ENCODE measurements at places on chromosomes 2 and 18.

DNA sequence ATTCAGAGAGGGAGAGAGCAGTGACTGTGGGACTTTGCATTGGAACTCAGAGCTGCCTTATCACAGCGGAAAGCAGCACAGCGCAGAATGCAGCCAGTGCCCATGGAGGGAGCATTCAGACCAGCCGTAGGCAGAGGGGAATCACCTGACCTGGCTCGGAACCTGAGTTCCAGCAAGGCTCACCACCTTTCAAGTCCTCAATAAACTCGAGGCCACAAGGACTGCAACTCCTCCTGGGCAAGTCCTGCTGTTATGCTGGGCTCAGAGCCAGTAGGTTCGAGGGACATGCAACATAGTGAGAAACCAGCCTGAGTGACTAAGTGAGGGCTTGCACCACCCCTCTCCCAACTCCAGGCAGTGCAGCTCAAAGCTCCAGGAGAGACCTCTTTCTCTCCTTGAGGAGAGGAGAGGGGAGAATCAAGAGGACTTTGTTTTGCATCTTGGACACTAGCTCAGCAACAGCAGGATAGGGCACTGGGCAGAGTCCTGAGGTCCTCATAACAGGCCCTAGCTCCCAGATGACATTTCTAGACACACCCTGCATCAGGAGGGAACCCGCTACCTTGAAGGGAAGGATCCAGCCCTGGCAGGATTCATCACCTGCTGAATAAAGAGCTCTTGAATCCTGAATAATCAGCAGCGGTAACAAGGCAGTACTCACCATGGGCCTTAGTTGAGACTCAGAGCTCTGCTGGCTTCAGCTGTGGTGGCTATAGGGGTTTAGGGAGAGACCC lies 136.8 kb upstream of the OTOS start:
- no peak for DNase-seq

GRCh38 chr18:11868230-11868629 lies 17.0 kb downstream of the CHMP1B start:
- DNase-seq = no peak

DNA sequence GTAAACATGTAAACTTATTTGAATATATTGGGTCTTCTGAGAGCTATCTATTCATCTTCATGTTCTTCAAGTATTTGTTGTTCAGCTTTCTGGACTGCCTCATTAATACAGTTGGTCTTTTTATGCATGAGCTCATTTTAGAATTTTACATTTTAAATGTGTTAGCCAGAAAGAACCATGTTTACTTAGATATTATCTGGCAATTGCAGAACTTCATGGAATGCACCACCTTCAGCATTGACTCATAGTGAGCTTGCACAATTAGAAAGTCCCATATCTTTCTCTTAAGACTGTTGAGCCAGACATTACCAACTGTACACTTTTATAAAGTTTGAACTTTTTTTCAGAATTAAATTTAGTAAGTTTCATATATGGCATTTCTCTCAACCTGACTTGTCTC lies 536.7 kb downstream of the RIT2 start:
- no peak for DNase-seq

DNA sequence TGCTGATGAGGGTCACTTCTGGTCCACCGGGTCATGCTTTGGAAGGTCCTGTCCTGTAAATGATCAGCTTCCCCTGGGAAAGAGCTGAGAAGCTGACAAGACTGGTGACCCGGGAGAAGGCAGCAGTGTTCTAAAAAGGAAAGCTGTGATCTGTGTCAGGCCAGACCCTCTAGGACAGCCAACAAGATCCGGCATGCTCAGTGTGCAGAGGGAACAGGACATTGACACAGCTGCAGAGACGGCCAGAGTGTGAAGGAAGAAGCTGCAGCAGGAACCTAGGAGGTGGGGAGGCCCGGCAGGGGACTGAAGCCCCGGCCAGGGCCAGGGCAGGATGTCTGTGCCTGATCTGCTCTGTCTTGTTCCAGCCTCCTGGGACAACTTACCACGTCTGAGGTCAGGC lies 372.7 kb upstream of the ID2 start:
- no peak for DNase-seq

DNA sequence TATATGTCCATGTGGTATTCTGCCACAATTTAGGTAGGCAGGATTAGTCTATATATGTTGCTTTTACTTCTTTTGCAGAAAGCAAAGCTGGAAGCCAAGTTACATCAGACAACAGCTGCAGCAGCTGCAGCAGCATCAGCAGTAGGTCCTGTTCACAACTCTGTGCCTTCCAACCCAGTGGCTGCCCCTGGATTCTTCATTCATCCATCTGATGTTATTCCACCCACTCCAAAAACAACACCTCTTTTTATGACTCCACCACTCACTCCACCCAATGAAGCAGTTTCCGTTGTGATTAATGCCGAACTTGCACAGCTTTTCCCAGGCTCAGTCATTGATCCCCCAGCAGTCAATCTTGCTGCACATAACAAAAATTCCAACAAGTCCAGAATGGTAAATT lies 107.6 kb downstream of the BIRC6 start:
- DNase-seq = no peak
